ENCODE measurements at places on chromosomes 6 and 20. TPM values are rescaled to one million over a fixed set of nuclear protein-coding genes. Genes with fewer than 3 reads are reported as not detected.

GRCh38 chr6:428047-428603 lies 36.6 kb downstream of the IRF4 start:
- no peak for DNase-seq

GRCh38 chr6:70371454-70372105 lies 41.7 kb upstream of the FAM135A start:
- no peak for DNase-seq

Gene HLA-DRB5
- total RNA-seq: 91.1 TPM

Gene PCK1
- 0.21 TPM for total RNA-seq

Data from aorta (tissue), 5 donors.